Astrocyte of the hippocampus (primary cell): ENCODE measurements at places on chromosomes 7 and 10.

DNA sequence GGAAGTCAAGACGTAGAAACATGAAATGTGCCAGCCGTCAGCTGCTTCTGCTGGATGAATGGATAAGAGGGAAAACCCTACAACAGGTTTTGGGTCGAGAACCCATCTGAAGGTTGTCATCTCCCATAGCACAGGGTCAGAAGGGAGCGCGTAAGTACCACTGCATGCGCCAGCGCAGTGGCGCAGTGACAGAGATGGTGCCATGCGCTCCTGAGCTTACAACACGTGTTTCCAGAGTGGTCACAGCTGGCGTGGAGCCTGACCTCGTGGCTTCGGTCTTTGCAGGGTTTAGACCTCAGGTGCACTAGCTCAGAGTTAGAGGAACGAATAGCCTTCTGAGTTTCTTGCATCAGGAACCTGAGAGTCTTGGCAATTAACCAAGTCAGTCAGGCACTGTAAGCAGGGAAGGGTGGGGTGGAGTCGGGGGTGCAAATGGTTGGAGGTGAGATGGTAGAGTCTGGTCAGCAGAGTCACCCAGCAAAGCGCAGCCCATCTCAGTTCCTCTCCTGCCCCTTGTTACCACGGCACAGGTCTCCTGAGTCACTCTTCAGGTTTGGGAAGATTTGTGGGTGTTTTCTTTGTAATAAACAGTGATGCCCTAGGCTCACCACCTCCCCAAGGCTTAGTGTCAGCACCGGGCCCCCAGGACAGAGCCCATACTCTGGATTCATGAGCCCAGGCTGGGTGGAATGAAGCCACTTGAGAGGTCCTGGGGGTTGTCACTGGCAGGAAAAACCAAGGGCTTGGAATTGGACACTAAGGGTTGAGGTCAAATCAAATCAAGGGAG is 84.1 kb upstream of the PPIF start:
- DNase-seq = no peak

GRCh38 chr7:7323352-7323751 is 141.0 kb downstream of the C1GALT1 start:
- no peak for DNase-seq

DNA sequence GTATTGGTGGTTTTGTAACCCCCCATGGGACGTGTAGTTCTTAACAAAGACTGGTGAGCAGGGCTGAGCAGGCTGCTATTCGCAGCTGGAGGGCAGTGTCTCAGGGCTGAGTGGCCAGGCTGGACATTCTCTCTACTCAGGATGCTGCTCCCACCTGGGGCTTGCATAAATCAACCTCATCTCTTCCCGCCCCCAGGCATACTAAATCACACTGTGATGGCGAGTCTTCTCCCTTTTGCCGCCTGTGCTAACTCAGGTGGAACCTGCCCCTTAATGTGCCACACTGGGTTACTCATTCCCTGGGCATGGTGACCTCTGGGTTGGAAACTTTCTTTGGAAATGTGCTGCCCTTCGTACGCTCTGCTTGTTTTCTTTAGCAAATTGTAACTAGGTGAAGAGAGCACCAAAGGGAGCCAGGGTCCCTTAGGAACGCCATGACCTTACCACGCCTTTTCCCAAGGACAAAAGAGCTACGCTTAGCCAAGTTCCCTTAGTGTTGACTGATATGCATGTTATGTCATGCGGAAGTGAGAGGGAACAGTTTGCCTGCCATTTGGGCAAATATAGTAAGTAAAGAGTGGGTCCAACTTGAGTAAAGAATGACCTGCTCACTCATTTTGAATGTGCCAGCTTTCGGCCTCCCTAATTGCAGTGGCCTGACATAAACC is 40.4 kb upstream of the COBL start:
- DNase-seq = no peak

GRCh38 chr7:90267263-90267858 is 22.4 kb downstream of the CFAP69 start:
- DNase-seq = no peak

DNA sequence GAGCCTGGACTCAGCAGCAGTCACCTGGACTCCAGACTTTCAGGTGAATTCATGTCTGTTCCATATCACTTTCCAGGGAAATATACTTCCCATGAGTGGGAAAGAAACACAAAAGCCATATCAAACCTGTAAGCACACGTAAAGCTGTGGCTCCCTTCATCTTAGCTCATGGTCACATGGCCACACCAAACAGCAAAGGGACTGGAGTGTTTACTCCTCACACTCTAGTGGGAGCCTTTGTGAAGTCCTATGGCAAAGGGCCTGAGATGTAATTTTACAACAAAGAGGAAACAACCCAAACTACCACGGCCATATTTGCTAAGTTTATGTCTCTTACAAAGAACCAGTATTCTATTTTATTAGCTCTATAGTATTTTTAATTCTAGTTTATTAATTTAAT is 16.3 kb downstream of the SFTPA1 start:
- DNase-seq = no peak
